ENCODE measurements at places on chromosomes 3 and 15.

GRCh38 chr3:143697975-143698374, 150.3 kb downstream of the SLC9A9 start:
- DNase-seq = no peak

DNA sequence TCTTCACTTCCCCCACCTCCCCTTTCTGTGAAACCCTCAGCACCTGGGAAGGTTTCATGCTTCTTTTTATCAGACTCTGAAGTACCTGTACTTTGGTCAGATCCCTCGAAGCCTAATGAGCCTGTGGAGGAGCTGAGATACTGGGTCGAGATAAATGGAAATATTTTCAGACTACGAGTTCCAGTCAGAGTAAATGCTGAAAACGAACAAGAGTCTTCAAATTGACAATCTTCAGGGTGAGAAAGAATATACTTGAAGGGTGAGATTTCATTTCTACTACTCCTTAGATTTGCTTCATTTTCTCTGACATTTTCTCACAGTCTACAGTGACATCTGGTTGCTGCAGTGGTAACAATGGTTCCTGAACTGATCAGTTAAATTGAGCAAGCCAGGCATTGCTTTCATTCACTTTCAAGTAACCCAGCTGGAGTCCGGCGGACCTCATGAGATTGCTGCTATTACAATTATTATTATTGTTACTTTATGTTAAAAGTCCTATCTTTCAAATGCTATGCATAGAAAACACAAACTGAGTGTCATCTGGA, 337.2 kb downstream of the VGLL3 start:
- no peak for DNase-seq

DNA sequence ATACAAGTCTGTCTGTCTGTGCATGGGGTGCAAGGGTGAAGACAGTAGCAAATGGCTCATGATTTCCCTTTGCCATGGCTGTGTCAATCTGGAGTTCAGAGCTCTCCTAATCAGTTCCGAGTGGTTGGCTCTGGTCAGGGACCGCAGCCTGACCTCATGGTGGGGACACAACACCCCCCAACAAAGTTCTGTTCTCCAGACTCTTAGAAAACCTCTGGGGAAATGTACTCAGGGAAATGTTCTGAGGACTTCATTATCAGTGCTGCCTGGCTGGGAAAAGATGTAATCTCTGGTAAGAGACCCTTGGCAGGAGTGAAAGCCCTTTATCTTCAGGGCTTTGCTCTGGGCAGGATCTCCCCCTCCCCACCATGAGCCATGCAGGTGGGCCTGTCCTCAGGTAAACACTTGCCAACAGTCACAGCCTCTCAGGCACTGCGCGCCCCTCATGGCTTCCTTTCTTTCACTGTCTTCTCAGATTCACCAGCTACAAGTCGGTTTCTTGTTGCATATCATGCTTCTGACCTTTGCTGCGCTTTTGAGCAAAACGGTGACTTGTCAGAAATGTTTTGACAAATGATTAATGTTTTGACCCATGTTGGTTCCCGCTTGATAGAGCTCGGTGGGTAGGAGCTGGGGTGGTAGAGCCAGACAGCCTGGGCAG, 95.5 kb downstream of the ST6GAL1 start:
- no peak for DNase-seq

DNA sequence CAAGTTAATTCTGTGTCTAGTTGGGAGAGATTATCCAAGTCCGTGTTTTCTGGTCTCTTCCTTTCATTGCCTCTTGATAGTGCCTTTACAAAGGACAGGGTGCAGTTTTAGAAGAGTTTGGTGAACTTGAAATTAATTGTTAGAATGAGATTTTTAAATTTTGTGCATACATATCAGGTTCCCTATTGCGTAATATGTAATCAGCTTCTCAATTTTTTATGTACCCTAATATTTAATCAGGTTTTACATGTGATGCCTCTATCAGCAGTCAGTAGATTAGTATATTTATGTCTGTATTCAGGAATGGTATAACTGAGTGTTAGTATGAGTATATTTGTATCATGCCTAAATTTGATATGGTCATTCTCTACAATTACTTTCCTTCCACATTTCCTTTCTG, 4.9 kb downstream of the SEC62 start:
- no peak for DNase-seq

Measured in fibroblast of the aortic adventitia (primary cell).